ENCODE measurements at places on chromosomes 4 and X.

DNA sequence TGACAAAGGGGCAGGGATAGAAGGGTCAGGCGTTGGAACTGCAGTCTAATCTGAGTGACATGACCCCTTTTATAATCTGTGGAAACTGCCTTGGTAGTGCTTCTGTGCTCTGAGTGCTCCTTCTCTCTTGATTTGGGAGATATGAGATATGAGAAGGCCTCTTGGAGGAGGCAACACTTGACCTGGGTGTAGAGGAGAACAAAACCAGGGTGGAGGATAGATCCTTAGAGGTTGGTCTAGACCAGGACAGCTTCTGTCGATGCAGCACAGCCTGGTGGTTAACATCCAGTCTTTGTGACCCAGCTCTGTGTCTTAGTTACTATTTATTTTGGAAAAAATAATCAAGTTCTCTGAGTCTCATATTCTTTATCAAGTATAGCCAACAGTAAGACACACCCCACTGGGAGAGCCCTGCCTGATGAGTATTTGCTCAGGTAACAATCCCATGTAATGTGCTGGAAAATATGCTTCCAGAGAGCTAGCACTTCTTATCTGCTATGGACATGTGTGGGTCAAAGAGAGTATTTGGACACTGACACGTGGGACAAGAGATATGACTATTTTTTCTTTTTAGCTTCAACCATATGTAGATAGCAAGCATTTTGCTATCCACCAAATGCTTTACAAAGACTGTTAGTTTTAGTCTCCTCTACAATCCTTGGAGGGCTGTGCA, 9.1 kb downstream of the USP51 start:
- DNase-seq = no peak

GRCh38 chr4:48334236-48334635, 7.1 kb upstream of the SLAIN2 start:
- no peak for DNase-seq

DNA sequence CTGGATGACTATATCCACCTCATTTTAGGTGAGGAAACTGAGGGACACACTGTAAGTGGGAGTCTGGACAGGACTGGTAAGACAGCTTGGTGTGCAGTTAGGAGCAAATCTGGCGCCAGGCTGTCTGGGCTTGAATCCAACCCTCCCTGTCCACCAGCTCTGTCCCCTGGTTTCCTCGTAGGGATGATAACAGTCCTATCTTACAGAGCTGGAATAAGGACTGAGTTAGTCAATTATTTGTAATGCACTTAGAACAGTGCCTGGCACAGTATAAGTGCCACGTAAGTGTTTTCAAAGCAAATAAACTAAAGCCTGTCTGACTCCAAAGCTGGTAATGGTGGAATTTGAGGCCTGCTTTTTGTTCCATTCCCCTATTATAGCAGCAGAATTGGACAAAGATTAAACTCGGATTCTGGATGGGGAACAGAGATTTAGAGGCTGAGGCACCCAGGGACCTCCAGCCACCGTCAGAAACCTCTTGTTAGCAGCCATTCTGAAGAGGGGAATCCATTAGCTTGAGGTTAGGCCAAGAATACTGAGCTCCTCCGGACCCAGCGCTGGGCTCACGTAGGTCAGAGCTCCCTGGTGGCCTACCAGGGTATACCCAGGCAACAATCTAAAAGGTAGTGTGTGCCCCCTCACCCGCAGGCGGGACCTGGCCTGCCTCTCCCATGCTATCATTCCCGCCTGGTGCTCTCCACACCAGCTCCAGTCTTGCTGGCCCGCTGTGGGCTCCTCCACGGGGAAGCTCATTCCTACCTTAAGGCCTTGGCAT, 102.1 kb downstream of the UCHL1 start:
- DNase-seq = no peak

GRCh38 chr4:147780137-147780777, 48.4 kb downstream of the ARHGAP10 start:
- DNase-seq = no peak

DNA sequence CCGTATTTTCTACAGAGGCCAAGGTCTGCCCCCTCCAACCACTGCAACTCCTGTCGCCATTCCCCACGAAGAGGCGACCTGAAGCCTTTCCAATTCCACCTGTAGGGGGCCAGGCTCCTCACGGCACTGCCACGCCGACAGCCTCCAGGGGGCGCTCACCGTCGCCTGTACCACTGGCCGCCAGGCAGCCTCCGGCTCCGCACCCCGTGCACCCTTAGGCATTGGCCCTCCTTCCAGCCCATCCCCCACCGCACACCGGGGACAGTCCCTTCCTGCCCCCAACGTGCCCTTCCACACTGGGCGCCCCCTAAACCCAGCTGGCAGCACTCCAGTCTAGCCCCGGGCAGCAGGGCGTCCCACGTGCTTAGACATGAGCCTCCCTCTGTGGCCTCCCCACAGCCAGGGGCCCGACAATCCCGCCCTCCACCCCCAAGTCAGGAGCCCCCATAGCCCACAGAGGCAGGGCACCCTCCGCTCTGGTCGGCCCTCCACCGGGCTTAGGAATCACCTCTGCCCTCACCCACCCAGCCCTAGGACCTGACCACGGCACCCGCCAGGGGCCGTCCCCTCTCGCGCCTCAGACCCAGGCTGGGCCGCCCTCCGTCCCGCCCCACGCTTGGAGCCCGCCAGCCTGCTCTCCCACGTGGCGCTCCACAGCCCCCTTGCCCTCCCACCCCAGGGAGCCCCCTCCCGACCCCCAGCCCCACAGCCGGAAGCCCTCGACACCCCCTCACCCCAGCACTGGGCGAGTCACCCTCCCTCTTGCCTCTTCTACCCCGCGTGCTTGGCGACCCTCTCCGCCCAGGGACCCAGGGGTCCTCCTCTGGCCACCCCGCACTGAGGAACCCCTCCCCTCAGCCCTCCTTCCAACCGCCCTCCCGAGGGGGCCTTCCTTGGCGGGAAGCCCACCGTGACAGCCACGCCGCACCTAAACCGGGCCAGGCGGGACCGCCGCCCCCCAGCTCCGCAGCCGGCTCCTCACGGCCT, 711 bp downstream of the PNMA6E start:
- DNase-seq = peak; percentile 56

GRCh38 chrX:67780694-67781109, 236.9 kb downstream of the AR start:
- no peak for DNase-seq

Data from D721Med (cell line).